ENCODE measurements at places on chromosomes 2 and 18.
A peak's percentile ranks its signal among the peaks of the same experiment; 100 is the strongest.

DNA sequence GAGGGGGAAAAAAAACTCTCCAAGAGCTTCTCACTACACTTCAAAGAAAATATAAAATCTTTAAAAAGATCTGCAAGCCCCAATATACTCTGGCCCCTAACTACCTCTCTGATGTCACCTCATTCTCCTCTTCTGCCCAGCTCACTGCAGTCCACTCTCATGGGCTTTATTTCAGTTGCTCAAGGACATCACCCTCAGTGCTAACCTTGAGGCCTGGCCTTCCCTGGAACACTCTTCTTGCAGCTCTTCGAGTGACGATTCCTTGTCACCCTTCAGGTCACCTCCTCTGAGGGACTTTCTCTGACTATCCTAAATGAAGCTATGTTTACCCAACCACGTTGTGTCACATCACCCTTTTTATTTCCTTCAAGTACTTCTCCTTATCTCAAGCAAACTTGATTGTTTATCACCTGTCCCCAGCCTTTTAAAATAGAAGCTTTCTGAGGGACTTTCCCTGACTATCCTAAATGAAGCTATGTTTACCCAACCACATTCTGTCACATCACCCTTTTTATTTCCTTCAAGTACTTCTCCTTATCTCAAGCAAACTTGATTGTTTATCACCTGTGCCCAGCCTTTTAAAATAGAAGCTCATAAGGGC lies 10.4 kb downstream of the RTTN start:
- DNase-seq = no peak

DNA sequence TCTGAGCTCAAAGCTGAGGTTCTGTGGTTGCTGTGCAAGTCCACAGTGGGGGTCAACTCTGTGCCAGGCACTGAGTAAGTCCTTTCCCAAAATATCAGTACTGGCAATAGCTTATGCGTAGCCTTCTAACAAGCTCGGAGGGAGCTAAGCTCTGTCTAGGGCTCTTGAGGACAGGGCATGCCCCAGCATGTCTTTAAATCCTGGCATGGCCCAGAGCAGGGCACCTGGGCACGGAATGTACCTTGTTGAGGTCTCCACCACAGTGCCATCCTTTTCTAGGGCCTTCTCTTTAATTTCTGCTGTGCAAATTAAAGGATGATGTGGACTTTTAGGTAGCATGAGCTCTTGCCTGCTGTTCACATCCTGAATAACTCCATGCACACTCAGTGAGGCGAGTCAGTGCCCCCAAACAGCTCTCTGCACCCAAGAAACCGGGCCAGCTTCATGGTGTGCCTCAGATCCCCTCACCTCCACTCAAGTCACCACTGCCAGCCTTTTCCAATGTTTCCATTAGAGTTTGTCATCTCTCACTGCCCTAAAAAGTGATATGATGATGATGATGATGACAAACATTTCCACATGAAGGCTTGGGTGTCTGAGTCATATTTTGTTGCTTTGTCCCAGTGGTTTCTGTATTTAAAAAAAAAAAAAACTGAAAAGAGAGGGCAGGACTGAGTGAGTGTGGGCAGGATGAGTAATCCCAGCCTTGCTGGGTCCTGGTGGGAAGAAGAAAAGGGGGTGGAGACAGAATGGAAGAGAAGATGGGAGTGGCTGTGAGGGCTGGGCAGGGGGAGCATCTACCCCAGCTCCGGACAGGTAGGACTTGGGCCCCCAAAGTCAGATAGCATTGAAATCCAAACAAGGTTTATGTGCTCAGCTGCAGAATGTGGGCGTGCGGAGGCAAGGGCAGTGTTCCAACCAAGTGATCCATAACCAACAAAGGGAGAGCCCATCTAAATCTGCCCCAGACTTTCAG lies 78.9 kb downstream of the ZBTB7C start:
- no peak for DNase-seq

GRCh38 chr2:190849774-190850173 lies 30.8 kb upstream of the GLS start:
- no peak for DNase-seq

GRCh38 chr2:236464140-236464539 lies 105.5 kb upstream of the ACKR3 start:
- DNase-seq = no peak

- no peak for DNase-seq
Measured at GRCh38 chr18:3875961-3876360, 426.0 kb downstream of the TGIF1 start.

DNA sequence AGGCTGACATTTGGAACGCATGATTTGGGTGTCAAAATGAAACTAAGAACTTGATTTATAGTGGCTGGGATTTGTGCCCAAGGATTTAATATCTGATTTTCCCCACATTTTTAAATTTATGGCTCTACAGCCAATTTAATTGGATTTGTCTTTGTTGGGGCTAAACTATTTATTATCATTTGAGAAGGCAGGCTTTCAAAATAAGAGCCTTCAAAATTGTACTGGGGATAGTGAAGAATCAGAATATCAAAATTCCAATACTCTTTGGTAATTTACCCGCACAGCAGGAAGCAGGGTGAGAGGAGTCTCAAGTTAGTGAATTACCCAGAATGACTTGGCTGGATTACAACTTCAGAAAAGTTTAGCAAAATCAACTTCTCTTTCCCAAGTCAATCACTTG lies 278.1 kb downstream of the LRATD1 start:
- DNase-seq = no peak

DNA sequence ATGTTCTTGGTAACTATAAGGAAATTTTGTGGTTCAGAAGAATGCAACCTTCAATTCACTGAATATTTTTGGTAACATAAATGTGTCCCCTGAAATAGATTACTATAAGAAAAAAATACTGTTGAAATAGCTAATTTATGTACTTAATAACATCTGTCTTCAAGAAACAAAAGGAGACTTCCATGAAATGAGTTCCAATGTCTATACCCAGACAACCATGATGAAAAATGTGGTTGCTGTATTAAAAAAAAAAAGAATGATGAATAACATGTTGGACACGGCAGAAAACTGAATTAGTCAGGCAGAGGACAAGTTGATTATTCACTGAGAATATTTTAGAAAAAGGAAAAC lies 98.5 kb downstream of the TACR1 start:
- no peak for DNase-seq

DNA sequence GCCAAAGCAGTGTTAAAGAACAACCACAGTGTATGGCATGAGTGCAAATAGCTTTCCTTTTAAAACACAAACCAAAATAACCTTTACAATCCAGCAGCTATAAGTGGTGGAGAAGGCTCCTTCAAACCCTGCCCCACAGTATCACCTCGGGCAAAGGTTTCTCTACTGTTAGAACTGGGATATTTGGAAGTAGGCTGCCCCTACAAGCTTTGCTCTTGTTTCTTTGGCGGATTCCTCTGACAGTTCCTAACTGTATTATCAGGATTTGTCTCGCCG lies 214.8 kb downstream of the ZNF521 start:
- no peak for DNase-seq

GRCh38 chr2:135182601-135183000 lies 130.5 kb downstream of the RAB3GAP1 start:
- no peak for DNase-seq

DNA sequence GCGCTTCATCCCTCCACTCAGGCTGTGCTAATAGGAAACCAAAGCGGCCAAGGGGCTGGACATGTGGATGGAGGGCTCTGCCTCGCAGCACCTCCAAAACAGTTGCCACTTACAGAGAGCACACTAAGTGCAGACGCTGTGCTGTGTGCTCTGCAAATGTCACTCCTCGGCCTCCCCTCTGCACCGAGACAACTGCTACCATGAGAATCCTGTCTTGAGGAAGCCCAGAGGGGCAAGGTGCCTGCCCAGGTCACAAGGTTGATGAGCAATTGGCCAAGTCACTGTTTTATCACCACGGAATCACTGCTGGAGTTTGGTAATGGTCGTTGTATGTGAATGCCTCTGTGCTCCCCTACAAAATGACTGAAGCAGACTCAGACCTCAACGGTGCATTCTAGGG lies 132.2 kb downstream of the SEPTIN10 start:
- DNase-seq = no peak

DNA sequence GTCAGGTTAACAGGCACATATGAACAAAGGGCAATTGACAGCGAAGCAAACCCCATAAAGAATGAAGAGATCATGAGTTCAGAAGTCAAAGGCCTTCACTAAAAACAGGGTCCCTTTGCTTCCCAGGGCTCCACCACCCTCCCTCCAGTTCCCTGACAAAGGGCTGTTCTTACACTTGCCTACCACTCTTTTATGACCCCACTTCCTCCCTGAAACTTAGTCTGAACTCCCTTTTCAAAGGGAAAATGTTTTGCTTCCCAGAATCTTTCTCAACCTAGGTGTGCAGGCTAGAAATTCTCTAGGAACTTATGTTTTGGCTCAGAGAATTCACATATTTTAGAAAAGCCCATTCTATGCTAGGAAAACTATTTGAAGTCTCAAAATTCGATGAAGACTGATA lies 86.0 kb upstream of the ITGA4 start:
- DNase-seq = no peak

DNA sequence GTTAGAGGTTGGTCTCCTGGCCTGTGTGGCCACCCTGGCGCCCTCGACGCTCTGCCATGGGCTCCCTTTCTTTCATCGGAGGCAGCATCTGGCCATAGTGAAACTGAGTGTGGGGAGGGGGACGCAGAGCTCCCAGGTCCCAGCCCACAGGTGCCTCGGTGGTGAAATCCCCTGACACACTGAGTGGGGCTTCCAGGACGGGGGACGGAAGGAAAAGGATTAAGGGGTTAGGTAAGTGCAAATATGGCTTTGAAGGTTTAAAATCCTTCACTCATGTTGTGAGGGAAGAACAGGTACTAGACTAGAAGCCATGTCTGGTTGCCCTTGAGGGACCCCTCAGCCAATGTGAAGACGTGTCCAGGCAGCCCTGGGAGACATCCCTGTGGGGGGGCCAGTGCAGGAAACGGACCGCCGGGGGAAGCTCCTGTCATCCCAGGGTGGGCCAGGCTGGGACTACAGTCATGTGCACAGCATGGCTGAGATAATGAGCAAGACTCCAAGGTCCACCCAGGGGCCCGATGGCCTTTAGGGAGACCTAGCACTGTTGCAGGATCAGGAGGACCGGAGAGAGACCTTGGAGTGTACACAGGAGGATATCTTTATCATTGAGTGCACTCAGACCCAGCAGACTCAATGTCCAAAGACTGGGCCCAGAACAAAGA lies 36.3 kb downstream of the RTP5 start:
- no peak for DNase-seq

DNA sequence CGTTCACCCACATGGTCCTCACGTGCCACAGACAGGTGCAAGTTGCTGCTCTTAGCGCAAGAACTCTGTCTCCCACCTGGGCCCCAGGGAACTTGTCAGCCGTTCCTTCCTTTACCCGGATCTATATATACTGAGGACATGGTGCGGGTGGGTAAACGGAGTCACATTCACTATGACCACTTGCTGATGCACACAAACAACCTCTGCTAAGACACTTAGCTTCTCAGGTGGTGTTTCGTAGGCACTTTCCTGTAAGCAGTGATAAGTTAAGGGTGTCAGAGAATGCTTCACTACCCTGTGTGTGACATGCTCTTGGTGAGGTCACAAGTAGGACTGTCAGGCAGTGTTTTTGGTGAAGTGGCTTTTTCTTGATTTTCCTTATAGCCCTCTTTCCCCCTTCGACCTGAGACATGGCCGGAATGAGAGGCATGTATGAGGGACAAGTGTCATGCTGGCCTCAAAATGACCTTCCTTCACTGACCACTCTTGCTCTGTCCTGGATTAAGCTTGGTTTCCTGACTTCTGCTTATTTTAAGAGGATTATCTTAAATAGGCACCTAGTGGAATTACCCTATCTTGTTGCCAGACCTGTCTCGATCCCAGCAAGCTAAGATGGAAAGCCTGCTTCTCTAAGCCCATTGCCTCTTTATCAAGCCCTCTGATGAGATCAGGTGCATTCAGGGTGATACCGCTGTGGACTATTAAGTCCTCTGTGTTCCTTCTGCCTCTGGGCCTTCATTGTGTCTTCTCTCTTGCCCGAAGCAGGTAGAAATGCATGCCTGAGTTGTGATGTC lies 97.1 kb upstream of the CELF4 start:
- no peak for DNase-seq

GRCh38 chr2:238784671-238785527 lies 63.0 kb upstream of the TWIST2 start:
- peak; percentile 52 for DNase-seq

DNA sequence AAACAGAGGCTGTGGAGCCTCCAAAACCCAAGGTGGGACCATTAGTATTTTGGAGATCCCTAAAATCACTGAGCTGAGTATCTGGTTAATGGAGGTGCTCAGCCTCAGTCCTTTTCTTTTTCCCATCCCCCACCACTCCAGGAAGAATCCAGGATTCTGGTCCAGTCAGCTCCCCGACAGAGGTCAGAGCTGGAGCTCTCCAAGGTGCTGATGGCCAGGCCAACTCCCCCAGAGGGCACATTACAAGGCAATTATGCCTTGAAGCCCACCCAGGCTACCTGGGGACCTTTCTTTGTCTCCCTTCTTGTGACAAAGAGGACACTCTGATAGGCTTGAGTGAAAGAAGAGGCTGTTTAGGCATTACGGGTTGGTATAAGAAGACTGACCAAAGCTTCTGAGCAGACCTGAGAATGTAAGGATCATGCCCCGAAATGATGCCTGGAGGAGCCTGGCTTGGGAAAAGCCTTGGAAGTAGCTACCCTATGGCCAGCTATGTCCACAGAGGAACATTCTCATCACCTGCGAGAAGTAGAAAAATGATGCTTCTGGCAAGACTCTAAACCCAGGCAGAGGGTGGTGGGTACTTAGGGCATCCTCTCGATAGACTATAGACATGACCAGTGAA lies 102.5 kb upstream of the LDAH start:
- DNase-seq = no peak

GRCh38 chr2:210132239-210132638 lies 39.0 kb downstream of the KANSL1L start:
- DNase-seq = no peak

DNA sequence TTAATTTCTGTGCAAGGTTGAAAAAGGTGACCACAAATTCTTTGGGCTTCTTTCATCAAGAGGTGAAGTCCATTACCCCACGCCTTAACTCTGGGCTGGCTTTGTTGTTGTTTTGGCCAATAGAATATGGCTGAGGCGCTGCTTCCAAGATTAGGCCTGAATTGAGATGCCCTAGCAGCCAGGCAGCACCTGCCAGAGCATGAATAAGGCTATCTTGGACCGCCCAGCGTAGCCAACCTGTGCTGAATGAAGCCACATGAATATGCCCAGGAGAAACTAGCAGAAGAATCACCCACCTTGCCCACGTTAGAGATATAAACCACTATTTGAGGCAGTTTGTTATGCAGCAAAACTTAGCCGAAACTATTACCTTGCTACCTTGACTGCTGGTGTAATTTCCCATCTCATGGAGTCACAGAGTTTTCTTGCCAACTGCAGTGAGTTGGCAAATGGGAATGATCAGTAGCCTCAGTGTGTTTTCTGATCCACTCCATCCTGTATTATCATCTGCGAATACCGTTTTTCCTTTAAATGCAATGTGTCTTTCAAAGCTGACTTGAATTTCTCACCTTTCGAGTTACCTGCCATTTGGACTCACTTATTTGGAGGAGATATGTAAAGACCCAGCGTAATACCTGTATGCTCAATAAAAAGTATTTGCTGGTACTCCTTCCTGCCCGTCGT lies 679 bp downstream of the TSGA10 start:
- no peak for DNase-seq

GRCh38 chr18:34576622-34577021 lies 133.5 kb upstream of the DTNA start:
- no peak for DNase-seq

- DNase-seq = no peak
Measured at GRCh38 chr2:108835040-108835439, 48.5 kb downstream of the CCDC138 start.

All from stimulated activated CD4-positive, alpha-beta T cell treated with anti-CD3 and anti-CD28 coated beads, Interleukin-12 subunit alpha, Interleukin-12 subunit beta, amount 100 ng/mL, for 24 hours (primary cell).